ENCODE measurements at places on chromosomes 2 and 18.

- DNase-seq, result peak; percentile 78
These were observed 40.1 kb downstream of the SLC4A1AP start for GRCh38 chr2:27703638-27704341.

GRCh38 chr18:8106603-8107002 is 502.6 kb upstream of the RAB12 start:
- no peak for DNase-seq

DNA sequence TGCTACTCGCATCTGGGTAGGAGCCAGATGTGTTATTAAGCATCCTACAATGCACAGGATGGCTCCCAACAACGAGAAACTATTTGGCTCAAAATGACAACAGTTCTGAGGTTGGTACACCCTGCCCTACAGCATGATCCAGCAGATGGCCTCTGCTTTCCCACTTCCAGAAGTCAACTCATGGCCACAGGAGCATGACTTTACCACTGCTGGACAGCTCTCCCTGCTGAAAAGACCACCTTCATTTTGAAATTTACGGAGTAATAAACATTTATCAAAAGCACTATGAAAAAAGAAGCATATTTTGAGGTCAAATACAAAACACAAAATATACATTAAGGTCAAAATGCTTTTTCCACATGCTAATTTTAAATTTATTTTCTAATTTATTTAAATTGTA is 13.7 kb downstream of the NXPH2 start:
- DNase-seq, result no peak

- DNase-seq, result no peak
These were observed 738.3 kb upstream of the HS6ST1 start for GRCh38 chr2:129056959-129057317.

- no peak for DNase-seq
These were observed 30.0 kb downstream of the CPS1 start for GRCh38 chr2:210586381-210586780.

GRCh38 chr18:47512726-47513435 is 261.4 kb upstream of the SKOR2 start:
- no peak for DNase-seq

DNA sequence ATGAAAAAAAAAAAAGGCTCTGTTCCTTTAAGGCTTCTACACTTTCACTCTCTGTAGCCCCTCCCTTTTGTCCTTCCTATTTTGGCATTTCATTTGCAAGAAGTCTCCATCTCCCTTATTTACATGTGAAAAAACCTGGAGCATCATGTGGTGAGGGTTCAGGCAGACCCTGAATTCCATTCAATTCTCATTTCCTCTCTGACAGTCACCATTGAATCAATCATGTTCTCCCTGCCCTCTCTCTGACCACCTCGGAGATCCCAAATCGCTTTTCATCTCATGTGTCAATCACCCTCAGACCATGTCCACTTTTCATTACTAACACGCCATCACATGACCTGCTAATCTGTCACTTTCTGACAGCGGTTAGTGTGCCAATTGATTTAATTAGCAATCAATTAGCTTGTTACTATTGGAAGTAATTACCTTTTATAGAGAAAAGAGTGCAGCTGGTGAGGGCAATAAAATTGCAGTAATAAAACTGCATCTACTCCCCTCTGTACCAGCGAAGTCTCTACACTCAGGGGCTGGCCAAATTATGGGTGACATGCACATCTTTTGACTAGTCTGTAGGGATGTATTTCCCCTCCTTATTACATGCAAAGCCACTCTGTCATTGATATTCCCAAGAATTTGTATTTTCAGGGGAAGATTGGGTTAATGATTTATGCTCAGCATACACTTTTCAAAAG is 317.4 kb downstream of the EN1 start:
- no peak for DNase-seq

GRCh38 chr2:240358080-240358479 is 77.4 kb upstream of the GPC1 start:
- no peak for DNase-seq

DNA sequence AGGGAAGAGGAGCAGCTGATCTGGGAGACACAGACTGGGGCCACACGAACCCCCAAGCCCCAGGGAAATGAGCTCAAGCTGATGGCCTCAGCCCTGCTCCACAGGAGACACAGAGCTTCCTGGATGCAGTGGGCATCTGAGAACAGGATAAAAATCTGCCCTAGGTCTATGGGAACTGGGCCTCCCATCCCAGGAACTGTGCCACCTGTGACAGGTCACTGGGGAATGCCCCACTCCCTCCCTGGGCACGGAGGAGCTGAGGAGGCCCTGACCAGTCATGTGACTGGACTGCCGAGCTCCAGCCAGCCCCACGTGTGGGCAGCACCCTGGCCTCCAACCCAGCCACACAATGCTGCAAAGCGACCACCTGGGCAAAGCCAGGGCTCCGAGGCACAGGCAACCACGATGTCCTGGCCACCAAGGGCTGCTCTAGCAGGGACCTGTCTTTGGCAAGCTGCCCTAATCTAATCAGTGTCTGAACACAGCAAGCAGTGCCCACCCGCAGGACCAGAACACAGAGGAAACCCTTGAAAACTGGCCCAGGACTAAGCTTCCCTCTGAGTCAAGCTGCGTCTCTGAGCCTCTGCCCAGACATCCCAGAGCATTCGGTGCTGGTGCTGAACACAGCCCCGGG is 57.8 kb upstream of the ID2 start:
- no peak for DNase-seq

- no peak for DNase-seq
These were observed 114.0 kb downstream of the DSEL start for GRCh38 chr18:67402543-67402942.

- DNase-seq, result no peak
These were observed 162.9 kb upstream of the KYNU start for GRCh38 chr2:142714600-142714999.

DNA sequence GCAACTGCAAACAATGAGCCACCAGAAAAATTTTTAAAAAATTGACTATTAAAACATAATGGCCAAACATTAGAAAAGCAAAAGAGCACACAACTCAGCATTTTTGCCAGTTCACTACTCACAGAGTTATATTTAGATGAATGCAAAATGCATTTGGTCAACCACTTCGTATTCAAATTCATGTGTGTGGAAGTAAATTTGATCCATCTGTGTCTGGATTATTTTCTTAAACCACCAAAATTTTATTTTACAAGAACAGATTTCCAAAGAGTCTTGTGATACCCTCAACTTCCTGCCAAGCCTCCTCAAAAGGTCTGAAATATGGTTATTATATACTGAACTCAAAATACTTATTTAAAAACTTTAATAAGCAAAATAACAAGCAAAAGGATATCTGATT is 57.4 kb downstream of the PPP1R1C start:
- no peak for DNase-seq

DNA sequence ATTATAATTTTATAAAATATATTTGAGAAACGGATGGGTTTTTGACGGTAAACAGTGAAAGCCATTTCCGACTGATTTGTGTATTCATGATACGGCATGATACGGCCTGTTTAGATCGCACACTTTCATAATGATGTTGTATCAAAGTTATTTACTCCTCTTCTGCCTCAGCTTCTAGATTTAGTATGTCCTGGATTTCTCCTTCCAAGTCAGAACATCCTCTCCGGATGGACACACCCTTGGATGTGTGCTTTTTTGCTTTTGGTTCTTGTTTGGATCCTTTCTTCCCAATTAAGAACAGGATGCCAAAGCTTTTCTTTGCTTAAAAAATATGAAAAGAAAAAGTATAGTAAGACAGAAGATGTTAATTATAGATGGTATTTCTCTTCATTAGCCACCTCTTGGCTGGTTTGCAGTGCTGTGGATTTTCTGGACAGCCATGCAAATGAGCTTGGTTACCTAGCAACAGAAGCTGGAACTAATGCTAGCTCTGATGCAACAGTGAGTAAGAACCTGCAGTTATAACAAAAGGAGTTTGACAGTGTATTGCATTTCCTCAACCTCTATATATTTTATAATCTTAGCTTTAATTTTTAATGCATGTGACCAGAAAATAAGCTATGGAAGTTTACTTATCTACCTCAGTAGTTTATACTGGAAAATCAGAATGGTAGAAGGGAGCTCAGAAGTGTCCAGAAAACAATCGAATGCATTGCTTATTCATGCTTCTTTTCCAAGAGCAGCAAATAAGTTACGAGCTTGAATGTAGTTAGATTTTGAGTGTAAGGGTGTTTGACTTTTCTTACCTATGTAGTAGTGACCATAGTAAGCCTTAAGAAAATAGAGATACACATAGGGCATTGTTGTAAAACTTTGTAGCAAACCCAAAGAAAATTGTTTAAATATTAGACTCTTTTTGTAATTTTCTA is 27.9 kb downstream of the RMND5A start:
- DNase-seq, result no peak

DNA sequence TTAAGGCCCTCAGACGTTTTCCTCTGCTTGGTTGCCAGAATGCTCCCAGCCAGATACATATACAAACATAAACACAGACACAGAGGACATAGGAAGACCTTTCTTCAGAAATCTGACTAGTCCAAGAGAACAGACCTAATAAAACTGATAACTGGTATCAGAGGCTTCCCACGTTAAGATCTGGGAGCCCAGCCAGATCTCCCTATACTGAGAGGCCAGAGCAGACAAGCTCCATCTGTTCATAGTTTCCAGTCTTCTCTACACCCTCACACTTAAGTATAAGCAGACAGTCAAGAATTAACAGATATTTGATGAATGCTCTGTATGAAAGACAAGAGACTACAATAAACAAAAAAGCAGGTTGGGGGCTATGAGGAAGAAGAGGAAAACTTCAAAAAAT is 240.5 kb upstream of the CHAC2 start:
- no peak for DNase-seq

DNA sequence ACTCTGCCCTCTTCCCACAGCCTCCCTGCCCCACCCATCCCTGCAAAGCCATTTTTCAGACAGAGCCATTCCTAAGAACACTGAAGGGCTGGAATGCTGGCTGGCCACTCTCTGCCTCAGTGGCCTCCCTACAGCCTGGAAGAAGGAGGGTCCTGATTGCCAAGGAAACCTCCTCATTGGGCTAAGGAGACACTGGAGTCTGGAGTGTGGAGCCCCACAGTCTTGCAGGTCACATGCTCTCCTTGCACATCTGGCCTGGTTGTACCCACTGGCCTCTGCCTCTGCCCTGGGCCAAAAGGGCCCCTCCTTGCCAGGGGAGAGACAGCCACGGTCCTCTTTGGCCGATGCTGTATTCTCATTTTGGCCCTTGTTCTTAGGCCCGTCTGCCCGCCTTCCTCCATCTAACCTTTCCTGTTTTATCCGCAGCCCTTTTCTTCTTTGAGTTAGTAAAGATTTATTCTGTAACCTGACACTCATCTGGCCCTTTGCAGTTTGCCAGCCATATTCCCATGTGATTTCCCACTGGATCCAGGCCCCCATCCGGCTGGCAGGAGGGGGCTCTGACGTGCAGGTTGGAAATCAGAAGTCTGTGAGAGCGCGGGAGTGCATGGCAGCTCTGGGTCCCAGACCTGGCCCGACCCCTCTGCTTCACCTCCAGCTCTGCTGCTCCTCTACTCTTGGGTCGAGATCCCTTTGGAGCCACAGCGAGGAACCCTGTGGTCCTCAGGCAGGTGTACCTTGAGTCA is 11.0 kb upstream of the CATIP start:
- DNase-seq, result no peak

- DNase-seq, result no peak
These were observed 80.5 kb downstream of the KCNF1 start for GRCh38 chr2:10992023-10992791.

- DNase-seq, result no peak
These were observed 329.3 kb downstream of the C1D start for GRCh38 chr2:67733517-67733916.

GRCh38 chr2:133641497-133641896 is 73.2 kb upstream of the NCKAP5 start:
- no peak for DNase-seq

DNA sequence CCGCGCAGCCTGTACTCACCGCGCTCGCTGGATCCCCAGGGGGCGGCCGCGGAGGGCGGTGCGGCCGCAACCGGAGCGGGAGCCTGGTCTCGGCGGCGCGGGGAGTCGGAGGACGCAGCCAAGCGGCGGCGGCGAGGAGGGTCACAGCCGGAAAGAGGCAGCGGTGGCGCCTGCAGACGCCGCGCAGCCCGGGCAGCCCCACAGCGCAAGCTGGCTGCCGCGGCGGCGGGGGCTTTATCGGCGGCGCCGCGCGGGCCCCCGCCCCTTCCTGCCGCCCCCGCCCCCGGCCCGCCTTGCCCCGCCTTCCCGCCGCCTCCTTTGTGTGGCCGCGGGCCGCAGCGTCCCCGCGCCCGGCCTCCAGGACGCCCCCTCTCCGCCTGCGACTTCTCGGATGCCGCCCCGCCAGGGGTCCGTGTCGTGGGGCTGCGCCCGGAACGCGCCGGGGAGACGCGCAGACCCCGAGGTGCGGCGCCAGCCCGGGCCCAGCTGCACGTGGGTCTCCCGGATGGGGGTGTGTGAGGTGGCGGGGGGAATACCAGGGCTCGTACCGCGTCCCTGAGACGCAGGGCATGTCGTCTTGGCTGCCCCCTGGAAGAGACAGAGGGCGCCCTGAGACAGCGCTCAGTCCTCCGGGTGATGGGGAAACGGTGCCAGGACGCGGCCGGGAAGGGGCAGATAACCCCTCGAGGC is at the start of gene SERPINE2:
TSS of gene SERPINE2 (minus strand) at position 207 of the 690 bp plus-strand sequence. CDS start 37,386 bp downstream, outside the sequence.
- DNase-seq, result peak; percentile 62

- no peak for DNase-seq
These were observed 132.9 kb downstream of the SOCS6 start for GRCh38 chr18:70421471-70422390.

DNA sequence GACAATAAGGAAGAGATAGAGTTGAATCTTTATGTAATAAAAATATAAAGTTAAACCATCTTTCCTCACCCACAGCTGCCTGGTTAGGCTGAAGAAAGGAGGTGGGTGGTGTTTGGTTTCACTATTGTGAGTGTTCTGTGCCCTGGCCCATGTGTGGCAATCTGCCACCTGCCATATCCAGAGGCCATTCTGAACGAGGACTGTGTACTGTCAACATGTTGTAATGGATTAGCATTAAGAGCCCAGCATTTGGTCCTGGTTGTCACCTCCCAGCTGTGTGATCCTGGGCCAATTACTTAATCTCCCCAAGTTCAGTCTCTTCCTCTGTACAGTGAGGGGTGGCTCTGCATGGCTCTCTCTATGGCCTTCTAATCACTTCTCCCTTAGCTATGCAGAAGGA is 118.2 kb upstream of the SEC11C start:
- no peak for DNase-seq

GRCh38 chr18:49862656-49863385 is 49.5 kb upstream of the ACAA2 start:
- DNase-seq, result no peak

GRCh38 chr2:193627927-193628272 is 1433.2 kb upstream of the TMEFF2 start:
- DNase-seq, result no peak

DNA sequence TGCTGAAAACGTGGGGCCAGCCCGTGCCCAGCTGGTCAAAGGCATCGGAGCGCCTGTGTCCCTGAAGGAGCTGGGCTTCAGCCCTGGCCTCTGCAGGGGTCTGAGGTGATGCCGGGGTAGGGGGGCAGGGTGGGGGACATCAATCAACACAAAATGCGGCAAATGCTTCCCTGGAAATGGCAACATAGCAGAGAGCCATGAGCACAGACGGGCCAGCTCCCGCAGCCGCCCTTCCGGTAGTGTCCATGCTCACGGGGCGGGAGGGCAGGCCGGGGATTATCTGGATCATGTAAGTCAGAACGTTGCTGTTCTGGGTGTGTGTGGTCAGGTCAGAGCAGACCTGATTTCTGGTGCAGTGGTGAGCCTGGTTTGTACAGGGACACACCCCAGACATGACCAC is 56.5 kb upstream of the TWIST2 start:
- no peak for DNase-seq

- no peak for DNase-seq
These were observed 605.2 kb upstream of the LRRTM4 start for GRCh38 chr2:78127424-78127823.

- no peak for DNase-seq
These were observed 921.7 kb downstream of the DPP10 start for GRCh38 chr2:115364093-115364492.

GRCh38 chr18:53101536-53102105 is 761.6 kb downstream of the DCC start:
- DNase-seq, result no peak
